ENCODE measurements at places on chromosomes 7 and 10.

- peak; percentile 62 for DNase-seq
Observed at GRCh38 chr7:101924171-101924570, 106.7 kb downstream of the CUX1 start.

GRCh38 chr10:101932183-101932582 is 88.6 kb upstream of the KCNIP2 start:
- no peak for DNase-seq

GRCh38 chr7:123727071-123727837 is 21.5 kb downstream of the WASL start:
- peak; percentile 92 for DNase-seq

DNA sequence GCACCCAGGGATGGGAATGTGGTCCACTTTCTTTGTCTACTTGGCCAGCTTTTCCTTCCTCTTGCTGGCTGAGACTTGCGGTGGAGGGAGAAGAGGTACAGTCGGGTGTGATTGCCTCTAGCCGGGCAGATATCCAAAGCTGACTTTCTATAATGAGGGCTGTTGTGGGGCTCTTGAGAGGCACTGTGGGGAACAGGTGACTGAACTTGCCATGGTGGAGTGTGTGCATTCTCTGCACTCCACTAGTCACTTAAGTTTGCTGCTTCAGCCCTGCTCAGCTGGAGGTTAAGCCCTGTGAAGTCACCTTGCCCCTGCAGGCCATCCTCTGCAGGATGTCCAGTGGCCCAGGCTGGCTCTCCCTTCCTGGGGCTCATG is 116.6 kb downstream of the AOAH start:
- no peak for DNase-seq

DNA sequence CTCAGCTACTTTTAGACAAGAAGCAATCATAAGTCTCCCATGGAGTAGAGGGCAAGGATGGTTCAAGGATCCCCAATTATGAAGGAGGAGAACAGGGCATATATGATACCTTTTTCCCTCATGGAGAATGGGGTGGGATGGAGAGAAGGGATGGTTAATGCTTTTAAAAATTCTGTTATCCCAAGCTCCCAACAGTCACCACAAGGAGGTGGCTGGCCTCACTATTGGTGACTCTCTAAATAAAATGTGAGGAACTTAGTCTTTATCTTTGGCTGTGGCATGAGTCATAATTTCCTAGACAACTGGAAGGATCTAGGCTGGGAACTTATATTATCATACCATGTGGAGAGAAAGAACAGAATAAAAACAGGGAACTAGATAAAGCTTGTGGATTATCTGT is 297.0 kb downstream of the PHTF2 start:
- peak; percentile 43 for DNase-seq

GRCh38 chr7:130896051-130896881 is 162.3 kb upstream of the KLF14 start:
- DNase-seq, result peak; percentile 60

GRCh38 chr10:35778306-35778705 is 136.2 kb upstream of the FZD8 start:
- no peak for DNase-seq

DNA sequence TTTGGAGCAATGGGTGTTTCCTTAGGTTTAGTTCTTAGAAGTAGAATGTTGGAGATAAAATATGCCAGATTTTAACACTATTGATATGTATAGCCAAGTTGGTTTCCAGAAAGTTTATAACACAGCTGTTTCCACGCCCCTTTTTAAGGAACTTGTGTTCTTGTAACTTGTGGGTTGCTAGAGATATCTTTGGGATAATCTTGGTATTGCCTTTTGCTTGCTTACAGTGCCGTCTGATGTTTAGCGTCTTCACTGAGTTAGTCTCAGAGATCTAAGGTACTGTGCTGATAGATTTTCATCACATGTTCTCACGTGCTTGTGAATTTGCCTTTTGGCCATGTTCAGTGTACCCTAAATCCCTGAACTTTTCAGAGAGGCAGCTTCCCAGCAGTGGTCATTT is 12.4 kb downstream of the TMEM248 start:
- DNase-seq, result no peak

DNA sequence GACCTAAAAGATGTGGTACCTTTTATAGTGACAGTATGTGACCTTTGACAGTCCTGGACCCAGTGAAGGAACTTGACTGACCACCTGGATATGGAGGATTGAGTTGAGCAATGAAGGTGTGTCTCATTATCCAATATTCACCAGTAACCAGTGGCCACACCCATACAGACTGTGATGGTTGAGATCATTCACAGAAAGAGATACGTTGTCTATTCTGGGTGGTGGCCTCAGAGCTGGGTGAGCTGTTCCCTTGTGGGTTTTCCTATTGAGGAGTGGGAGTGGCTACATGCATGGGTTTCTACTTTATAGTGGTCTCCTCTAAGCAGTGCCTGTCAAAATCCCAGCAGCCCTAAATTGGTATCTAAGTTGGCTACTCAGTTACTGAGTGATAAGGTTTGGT is 507.4 kb downstream of the SORCS3 start:
- no peak for DNase-seq

GRCh38 chr10:21273400-21273968 is 252.0 kb downstream of the SKIDA1 start:
- no peak for DNase-seq

- no peak for DNase-seq
Observed at GRCh38 chr10:92638037-92638436, 45.1 kb downstream of the KIF11 start.

GRCh38 chr10:3411044-3411443 is 238.5 kb upstream of the PITRM1 start:
- DNase-seq, result no peak

DNA sequence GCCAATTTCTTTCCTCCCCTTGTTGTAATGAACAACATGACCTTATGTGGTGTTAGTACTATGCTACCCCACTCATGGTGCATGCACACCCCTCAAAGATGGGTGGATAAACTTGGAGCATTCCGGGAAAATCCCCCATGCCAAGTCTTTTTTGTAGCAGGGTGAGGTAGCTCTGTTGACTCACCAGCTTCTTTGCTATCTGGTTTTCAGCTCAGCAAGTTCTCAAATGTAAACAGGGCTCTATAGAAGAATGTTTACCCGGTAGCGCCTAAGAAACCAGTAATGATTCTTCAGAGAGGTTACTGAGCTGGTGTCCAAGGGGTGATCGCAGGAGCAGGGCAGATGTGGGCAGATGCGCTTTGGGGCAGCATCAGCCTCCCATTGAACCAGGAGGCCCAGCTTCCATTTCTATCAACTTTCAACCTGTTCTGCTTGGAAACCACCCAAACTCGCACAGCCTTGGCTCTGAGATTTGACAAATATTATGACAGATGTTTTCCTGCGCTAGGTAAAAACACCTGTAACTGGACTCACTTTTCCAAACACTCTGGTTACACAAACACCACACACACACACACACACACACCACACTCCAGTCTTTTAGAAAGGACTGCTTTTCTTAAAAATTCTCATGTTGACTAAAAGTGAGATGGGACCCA is 87.8 kb downstream of the ZRANB1 start:
- DNase-seq, result no peak

GRCh38 chr7:2384354-2385243 is 18.8 kb upstream of the CHST12 start:
- DNase-seq, result no peak

DNA sequence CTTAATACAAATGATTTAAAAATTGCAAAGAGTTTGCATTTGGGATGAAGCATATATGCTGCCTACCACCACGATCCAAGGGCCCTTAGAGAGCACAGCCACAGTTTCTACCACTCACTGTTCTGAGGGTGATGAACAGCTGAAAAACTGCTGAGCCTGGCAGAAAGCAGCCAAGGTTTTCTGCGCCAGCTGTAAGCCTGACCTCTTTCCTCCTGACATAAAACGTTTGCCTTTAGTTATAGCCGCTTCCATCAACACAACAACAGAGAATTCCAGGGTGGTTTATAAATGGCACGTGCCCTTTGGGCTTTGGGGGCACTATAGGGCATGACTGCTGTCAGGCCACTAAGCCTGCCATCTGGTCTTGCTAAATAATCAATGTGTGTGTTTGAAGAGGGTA is 222.8 kb downstream of the RELN start:
- DNase-seq, result no peak

- peak; percentile 39 for DNase-seq
Observed at GRCh38 chr10:103968441-103969391, 1.8 kb downstream of the SLK start.

Measured in adipocyte (in vitro differentiated cells).